ENCODE measurements at places on chromosomes 11 and 22.

DNA sequence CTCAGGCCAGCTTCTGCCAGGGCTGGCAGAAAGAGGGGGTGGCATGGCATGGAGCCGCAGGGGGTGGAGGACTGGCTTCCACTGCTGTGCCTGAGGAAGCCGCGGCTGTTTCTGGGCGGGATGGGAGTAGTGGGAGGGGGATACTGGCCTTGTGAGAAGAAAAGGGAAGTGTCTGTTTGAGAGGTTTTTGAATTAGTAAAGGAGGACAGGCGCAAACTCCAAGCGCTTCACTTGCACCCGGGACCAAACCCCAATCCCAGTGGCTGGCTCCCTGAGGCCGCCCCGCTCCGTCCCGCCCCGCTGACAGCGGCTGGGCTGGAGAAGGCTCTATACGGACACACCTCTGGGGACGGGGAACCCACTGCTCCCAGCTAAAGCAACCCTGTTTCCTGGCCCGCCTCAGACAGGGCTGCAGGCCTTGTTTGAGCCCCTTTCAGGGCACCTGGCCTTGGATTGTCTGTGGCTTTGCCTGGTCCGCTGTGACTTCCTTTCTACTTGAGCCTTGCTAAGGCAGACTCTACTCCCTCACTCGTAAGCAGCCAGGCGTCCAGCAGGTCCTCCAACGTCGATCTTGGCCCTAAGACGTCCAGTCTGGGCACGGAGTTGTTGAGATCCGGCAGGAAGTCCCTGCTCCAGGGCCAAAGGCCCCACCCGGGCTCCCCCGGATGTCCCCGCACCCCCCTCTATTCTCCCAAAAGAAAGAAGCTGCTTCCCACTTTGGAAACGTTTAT is 2.2 kb downstream of the APOA1 start:
- DNase-seq, result no peak

DNA sequence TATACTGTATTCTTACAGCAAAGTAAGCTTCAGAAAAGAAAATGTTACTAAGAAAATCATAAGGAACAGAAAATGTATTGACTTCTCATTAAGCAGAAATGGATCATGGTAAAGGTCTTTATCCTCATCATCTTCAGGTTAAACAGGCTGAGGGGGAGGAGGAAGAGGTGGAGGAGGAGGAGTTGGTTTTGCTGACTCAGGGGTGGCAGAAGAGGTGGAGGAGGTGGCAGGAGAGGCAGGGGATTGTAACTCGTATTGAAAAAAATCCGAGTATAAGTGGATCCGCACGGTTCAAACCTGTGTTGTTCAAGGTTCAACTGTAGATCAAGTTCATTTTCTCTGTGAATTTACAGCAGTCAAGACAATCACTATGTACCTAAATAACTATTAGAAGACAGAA is 13.0 kb downstream of the GLB1L3 start:
- DNase-seq, result no peak

- no peak for DNase-seq
Observed at GRCh38 chr11:121757480-121758125, 304.8 kb upstream of the SORL1-AS1 start.

- no peak for DNase-seq
Observed at GRCh38 chr11:68947151-68947550, 33.6 kb downstream of the MRGPRD start.

DNA sequence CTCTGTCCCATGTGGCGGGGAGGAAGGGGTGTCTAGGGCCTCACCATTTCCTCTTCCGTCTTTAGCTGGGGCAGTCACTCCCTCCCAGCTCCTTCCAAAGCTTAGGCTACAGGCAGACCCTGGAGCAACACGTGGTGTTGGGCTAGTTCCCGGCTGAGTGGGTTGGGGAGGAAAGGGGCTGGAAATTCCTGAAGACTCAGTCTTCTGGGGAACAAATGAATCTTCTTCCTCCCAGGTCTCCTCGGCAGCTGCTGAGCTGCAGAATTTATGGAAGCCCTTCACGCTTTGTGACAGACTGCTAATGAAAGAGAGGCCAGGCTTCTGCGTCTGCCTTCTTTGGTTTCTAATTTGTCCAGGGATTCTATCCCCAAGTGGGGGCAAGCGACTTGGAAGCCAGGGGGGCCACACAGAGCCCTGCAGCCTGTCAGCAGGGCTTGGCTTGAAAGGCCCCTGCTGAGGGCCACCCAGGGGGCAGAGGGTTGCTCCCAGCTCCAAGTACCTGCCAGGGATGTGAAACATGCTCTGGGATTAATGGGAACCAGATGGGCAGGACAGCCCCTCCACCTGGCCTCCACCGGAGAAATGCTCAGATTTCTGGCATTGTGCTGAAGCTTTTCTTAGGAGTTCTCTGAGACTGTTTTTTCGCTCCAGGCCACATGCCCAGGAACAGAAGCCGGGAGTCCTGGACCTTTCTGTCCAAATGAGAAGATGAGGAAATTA is 123.1 kb downstream of the PKNOX2 start:
- DNase-seq, result no peak

- peak; percentile 70 for DNase-seq
Observed at GRCh38 chr11:12749442-12749841, 75.2 kb downstream of the TEAD1 start.

DNA sequence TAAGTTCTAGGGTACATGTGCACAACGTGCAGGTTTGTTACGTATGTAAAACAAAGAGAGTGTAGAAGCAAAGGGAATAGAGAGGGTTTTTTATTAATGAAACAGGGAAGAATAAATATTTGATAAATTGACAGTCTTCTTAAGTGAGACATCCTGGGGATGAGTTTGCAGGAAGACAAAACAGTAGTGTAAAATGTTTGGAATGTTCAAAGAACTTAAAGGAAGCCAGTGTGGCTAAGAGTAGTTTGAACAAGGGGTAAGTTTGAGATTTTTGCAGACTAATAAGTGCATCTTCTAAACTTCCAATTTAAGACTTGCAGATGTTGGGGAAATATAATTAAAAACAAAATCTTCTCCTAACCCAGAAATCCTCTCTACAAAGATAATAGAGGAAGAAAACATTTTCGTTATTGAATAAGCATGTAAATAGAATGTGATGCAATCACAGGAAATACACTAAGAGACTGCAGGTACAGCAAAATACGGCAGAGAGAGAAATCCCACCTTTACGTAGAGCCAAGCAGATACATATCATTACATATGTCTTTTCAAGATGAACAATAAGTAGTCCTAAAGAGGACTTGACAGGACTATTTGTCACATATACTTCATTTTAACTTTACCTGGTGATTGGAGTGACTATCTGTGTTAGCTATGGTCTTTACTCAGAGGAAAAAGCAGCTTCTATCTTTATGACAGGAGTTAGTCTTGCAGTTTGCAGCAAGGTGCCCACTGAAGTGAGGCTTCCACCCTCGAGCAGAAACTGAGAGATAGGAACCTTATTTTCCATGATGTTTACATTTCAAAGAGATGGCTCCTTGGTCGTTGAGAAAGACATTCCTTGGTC is 402.1 kb downstream of the CNTN5 start:
- no peak for DNase-seq

GRCh38 chr11:48005136-48005535 is 24.8 kb downstream of the PTPRJ start:
- DNase-seq, result no peak

- DNase-seq, result no peak
Observed at GRCh38 chr22:32544953-32545558, 70.4 kb downstream of the FBXO7 start.

DNA sequence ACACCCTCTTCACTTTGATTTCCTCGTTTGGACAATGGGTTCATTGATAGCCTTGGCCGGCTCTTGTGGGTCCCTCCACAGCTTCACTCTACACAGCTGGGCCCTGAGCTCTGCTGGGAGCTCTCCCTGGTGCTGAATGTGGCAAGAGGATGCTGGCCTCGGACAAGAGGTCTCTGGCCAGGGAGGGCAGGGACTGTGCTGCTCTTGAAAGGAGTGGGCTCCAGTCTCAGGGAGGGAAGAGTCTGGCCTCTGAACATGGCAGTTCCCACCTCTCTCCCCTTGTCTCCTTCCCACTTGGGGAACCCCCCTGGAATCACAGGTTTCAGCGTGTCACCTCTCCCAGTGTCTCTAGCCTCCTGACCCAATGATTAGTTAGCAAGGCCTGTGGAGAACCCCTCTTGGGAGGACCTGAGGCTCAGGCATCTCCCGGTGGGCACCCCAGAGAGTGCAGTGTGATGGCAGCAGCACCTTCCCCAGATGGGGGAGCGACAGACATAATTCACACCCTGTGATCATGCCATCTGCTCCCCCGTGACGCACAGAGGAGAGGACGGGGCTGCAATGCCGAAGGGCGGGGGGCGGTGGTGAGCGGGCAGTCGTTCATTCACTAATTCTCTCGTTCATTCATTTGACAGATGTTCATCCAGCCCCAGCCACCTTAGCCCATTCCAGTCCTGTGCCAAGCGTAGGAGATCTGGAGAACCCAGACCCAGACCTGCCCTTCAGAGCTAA is 2.8 kb upstream of the CABP7 start:
- no peak for DNase-seq

DNA sequence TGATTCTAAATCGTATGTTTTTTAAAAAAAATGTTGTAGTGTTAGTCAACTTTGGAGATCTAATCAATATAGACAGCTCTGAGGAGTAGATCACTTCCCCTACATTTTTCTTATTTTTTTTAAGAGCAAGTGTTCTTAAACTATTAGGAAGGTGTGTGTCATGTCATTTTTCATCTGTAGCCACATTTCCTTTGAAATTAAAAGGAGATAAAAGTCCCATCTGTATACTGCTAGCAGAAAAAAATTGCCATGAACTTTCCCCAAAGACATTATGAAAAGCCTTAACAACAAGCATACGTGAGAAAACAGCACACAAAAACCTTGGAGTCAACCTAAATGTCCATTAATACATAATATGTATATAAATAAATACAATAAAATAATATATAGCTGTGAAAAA is 286.6 kb downstream of the ETS1 start:
- no peak for DNase-seq

DNA sequence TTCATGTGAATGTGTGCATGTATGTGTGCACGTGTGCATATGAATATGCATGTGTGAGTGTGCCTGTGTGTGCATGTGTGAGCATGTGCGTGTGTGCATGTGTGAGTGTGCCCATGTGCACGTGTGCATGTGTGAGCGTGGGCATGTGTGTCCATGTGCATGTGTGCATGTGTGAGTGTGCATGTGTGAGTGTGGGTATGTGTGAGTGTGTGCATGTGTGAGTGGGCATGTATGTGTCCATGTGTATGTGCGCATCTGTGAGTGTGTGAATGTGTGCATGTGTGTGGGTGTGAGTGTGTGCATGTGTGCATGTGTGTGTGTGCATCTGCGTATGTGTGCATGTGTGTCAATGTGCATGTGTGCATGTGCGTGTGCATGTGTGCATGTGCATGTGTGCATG is 94.7 kb downstream of the ST3GAL4 start:
- no peak for DNase-seq

GRCh38 chr22:48301421-48301820 is 1526.3 kb downstream of the BRD1 start:
- DNase-seq, result no peak

GRCh38 chr11:64826578-64827450 is 16.5 kb upstream of the MEN1 start:
- DNase-seq, result no peak

DNA sequence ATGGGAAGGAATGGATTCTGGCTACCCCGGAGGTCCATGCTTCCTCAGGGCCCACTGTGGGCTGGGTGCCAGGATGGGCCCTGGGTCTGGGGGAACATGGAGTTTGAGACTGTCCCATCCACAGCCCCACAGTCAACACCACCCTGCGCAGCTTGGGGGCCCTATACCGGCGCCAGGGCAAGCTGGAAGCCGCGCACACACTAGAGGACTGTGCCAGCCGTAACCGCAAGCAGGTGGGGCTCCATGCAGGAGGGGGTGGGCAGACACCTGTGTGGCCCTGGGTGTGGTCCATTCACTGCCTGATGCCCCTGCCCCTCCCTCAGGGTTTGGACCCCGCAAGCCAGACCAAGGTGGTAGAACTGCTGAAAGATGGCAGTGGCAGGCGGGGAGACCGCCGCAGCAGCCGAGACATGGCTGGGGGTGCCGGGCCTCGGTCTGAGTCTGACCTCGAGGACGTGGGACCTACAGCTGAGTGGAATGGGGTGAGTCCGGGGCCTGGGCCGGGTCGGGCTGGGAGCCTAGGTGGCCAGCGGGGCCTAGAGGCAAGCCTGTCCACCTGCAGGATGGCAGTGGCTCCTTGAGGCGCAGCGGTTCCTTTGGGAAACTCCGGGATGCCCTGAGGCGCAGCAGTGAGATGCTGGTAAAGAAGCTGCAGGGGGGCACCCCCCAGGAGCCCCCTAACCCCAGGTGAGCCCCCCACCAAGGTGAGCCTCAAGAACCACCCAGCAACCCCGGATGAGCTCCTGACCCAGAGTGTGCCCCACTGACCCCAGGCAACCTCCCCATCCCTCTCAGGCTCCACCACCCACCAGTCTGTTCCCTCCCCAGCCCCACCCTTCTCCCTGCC is 2.7 kb upstream of the RAB1B start:
- DNase-seq, result no peak

- DNase-seq, result peak; percentile 92
Observed at GRCh38 chr11:64355078-64355940, 3.7 kb upstream of the RPS6KA4 start.

DNA sequence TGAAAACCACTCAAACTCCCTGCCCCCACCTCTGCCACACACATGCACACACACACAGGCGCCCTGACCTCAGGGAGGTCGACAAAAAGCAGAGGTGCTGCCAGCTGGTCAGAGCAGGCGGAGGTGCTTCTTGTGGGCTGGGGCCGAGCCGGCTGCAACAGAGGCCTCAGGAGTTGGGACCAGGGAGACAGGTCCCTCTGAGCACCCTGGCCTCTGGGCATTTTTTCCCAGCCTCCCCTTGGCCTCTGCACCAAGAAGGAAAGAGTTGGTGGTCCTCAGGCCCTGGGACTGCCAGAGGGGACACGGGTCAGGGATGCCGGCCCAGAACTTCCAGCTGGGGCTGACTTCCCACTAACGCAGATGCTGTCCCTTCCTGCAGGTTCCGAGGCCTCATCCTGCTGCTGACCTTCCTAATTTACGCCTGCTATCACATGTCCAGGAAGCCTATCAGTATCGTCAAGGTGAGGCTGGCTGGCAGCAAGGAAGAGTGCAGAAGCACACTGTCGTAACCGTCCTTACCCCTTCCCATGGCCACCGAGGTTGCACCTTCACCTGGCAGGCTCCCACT is 13.4 kb downstream of the SLC37A2 start:
- no peak for DNase-seq

GRCh38 chr11:59097113-59097708 is 9.8 kb upstream of the FAM111B start:
- DNase-seq, result peak; percentile 59

DNA sequence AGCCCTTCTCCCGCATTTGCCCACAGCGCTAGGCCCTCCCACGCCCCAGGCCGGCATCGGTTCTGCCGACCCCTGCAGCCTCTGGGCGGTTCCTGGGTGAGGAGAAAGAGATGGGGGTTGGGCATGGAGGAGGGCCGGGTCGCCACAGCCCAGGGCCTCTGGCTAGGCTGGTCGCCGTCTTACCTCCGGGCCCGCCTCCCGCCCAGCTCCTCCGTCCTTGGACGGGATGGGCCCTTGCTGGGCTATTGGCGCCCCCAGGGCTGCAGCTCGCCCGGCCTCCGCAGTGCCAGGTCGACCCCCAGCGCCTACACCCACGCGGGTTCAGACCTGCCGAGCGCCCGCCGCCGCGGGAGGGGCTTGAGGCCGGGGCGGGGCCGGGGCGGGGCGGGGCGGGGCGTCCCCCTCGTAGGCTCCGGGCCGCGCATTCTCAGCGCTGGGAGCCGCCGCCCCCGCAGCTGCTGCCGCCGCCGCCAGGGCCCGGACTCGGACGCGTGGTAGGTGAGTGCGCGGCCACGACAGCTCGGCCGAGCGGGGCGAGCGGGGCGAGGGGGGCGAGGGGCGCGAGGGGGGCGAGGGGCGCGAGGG is at the start of gene CD151:
Gene CD151 (plus strand): TSS at position 424 of the 585 bp plus-strand sequence. CDS start 3,118 bp downstream, outside the sequence.
- DNase-seq, result no peak

Measured in NCI-H526 (cell line).